ENCODE measurements at places on chromosomes 7 and 10. TPM values are rescaled to one million over a fixed set of nuclear protein-coding genes. Genes with fewer than 3 reads are reported as not detected.

Gene UPK3B
- not detected for total RNA-seq

Gene ANKRD1
- total RNA-seq: 0.36 TPM

Gene GJD4
- not detected for total RNA-seq

Gene IL6
- total RNA-seq: 16.8 TPM

Gene TRIM4
- 28.4 TPM for total RNA-seq

Gene FFAR4
- total RNA-seq: not detected

Gene ZNF853
- 0.15 TPM for total RNA-seq

Gene STEAP1B
- total RNA-seq: 23.9 TPM

All from melanocyte of skin (primary cell).